ENCODE measurements at places on chromosomes 11 and 22.

- DNase-seq, result no peak
Observed at GRCh38 chr11:115222218-115222862, 281.9 kb downstream of the CADM1 start.

DNA sequence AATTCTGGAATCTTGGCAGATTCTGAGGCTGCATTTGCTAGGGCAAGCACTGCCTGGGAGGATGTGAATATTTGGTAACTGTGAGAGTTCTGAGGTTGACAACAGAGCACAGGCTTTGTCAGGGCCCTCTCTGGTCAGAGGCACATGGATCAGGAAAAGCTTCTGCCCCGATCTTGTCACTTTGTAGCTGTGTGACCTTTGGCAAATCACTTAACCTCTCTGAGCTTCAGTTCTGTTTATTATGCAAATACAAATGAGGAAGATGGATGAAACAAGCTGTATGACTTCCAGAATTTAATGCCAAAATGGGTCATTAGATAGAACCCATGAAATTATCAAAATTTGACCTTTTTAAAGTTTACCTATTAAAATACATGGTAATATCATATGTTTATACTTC lies 94.9 kb downstream of the SEZ6L start:
- DNase-seq, result no peak

- DNase-seq, result no peak
Observed at GRCh38 chr22:29044657-29045176, 16.9 kb downstream of the C22orf31 start.

DNA sequence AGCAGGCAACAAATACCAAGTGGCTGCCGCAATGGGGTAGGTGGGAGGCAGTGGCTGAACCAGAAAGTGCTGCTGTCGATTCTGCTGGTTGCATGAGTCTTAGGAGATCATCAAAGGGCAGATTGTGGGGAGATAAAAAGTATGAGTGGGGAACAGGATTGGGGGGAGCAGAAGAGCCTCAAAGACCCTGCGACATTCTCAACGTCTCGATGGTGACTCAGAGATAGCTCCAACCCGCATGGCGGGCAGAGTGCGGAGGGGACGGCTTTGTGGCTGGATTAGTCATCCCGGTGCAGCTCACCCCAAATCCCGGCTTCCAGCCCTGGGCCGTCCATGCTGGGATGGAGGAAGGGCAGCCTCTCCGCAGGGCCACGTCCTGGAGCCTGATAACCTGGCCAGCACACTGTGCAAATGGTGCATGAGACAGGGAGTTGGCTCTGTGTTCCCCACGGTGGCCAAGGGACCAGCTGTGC lies 11.6 kb upstream of the RTN4R start:
- no peak for DNase-seq

DNA sequence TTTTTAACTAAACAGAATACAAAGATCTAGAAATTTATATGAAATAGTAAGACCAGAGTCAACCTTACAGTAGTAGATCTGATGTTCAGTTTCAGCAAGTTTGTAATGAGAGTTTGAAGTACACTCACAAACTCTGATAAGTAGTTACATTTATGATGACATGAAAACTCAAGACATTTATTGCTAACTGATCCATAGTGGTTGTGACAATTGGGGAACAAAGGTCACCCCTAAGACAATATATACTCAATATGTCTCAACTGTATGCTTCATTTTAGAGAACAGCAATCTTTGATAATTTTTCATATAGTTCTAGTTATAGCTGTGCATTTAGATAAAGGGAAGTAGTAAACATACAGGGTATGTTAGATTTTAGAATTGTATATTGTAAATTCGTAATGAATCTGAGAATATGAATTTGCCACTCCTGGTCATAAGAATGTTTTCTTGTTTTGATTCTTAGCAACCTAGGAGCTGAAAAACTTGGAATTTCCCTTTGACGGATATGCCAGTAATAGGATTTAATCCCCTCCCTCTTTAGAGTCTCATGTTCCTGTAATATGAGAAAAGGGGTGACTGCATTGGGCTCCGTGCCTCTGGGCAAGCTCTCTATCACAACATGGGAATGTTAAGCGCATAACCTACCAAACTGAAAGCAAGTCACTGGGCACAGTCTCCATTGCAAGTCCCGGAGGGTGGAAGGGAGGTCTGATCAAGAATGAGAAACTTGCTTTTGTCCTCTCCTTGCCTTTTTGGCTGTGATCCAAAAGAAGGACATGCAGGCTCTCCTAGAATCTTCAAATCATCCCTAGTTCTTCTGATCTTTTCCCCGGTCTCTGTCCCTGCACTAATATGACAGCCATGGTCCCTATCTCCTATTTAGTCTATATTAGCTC lies 11.4 kb downstream of the OR10D3 start:
- no peak for DNase-seq

Data from stimulated activated CD8-positive, alpha-beta memory T cell treated with anti-CD3 and anti-CD28 coated beads, Interleukin-2, amount 100 ng/mL, for 1 hour (primary cell).